ENCODE measurements at places on chromosomes 11 and 22.

DNA sequence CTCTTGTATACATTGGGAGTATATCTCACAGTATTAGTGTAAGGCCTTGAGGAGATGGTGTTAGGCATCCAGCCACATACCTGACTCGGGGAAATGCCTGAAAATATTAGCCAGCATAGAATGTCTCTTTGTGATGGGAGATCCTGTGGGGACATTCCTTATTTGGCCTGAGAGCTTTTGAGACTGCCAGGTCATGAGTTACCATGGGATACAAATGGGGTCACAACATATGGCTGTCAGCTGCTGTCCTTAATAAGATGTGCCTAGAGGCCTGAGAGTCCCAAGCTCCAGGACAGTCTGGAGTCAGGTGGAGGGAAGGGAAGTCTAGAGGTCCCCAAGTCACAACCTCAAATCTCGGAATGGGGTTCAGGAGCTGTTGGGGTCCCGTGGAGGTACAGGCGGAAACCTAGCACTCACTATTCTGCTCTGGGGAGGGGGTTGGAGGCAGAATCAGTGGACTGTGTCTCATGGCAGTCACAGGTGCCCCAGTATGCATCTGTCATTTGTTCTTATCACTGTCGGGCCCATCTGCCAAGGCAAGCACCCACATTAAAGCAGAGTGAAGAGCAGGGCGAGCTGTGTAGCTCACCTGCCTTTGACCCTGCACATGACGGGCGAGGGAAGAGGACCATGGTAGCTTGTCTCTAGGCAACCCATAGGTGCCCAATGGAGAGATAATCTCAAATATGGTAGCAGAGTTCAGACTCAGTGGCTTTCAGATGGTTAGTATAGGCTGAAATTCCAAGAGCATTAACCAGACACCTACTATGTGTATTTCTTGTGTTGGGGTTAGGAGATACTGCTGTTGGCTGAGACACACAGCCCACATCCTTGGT, 29.9 kb downstream of the KCNQ1OT1 start:
- no peak for DNase-seq

- no peak for DNase-seq
Measured at GRCh38 chr11:16052750-16053149, 303.6 kb downstream of the SOX6 start.

DNA sequence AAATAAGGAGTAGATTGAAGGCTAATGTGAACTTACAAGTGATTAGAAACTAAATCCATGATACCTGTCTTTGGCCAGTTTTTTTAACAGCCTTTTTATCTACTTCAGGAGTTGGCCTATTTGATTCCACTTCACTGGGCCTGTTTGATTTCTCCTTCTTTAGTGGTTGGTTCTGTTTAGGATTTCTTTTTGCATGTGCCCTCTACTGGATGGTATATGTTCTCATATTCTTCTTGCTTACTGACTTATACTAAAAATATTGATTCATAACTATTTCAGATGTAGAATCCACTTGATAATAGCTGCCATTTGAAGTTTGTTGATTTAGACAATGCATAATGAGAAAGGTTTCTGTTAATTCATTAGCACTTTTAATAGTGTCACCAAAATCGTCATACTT, 53.9 kb downstream of the USP47 start:
- no peak for DNase-seq

DNA sequence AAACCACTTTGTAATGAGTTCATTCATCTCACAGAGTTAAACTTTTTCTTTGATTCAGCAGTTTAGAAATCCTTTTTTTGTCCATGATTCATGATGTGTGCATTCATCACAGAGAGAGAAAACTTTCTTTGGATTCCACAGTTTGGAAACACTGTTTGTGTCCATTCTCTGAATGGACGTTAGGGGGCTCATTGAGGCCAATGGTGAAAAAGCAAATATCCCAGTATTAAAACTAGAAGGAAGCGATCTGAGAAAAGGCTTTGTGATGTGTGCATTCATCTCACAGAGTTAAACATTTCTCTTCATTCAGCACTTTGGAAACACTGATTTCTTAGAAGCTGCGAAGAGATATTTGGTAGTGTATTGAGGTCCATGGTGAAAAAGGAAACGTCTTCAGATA, 155.6 kb upstream of the TRIM48 start:
- no peak for DNase-seq

DNA sequence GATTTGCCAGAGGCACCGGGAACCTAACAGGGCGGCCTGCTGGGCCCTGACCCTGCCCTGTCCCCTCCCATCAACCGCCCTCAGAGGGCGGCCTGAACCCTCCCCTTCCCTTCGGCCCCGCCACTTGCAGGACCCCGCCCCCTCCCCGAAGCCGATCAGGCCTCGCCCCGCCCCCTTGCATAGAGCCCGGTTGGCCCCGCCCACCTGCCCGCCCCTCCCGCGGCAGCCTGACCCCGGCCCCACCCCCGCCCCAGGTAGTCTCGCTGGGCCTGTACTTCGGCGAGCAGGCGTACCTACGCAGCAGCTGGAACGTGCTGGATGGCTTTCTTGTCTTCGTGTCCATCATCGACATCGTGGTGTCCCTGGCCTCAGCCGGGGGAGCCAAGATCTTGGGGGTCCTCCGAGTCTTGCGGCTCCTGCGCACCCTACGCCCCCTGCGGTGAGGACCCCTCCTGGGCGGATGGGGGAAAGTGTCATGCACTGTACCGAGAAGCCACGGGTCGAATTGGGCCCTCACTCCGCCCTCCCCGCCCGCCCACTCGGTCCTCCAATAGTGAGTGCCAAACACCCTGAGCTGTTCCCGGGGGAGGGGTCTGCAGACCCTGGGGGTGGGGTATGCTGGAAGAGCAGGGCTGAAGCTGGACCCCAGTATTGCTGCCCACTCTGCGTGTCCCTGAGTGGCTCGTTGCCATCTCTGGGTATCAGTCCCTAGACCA, 94.1 kb downstream of the CACNA1I start:
- DNase-seq = no peak

DNA sequence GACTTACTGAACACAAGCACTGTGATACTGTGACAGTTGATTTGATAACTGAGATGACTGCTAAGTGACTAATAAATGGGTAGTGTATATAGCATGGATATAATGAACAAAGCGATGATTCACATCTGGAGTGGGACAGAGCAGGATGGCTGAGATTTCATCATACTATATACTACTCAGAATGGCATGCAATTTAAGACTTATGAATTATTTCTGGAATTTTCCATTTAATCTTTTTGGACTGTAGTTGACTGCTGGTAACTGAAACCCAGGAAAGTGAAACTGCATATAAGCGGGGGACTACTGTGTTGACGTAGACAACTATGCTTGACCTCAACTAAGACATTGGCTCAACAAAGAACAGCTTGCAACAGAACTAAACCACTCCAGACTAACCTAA, 20.0 kb upstream of the NUCB2 start:
- DNase-seq = no peak

- peak; percentile 31 for DNase-seq
Measured at GRCh38 chr11:83158357-83158786, 1.4 kb downstream of the PCF11 start.

DNA sequence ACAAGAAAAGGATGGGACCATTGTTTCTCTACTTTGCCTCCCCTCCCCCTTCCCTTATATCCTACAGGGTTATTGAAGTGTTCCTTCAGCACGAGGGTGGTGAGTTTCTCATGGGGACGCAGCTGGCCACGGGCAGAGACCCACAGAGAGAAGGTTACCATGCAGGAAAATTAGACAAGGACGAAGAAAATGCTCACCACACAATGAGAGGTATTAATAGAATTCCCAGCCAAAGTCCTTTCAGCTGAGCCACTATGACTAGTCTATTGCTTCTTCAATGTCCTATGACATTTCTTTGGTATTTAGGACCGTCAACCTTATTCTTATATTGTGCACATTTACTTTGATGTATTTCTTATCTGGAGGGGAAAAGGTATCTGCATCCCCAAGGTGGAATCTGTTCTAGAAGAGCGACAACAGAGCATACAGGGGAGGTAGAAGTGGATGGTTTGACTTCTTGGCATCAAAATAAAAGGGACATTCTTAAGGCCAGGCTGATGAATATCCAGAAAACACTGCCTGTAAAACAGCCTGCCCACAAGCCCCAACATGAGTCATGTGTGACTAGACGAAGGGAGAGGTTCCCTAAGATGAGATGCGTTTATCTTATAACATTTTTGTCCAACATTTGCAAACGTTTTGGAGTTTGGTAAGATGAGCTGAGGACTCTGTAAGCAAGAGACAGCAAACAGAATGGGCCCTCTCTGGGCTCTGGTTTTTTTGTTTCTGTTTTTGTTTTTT, 209.8 kb upstream of the NARS2 start:
- DNase-seq = no peak

GRCh38 chr11:45181193-45181888, 34.9 kb downstream of the PRDM11 start:
- DNase-seq = no peak

GRCh38 chr22:46761539-46762237, 762 bp upstream of the TBC1D22A start:
- DNase-seq = no peak

DNA sequence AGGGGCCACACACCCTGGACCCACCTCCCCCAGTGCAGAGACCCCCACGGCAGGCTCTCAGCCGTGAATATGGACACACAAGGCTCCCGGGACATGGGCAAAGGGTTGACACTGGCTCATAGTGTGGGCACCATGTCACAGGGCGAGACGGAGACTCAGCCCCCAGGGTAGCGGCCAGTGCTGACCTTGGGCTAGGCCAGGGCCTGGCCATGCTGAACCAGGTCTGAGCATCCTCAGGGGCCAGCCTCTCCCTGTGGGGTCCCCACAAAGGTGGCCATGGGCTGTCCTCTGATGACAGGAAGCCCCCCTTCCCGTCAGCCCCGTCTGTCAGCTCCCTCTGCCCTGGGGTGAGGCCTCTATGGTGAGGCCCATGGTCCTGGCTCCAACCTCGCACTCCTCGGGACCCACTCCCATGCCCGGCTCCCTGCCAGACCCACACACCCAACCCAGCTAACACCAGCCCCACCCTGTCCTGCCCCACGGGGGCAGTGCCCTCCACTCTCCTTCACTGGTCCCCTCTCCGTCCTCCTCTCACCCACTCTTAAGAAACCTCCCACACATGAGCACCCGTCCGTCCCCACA, 19.0 kb upstream of the PRODH start:
- DNase-seq = no peak

DNA sequence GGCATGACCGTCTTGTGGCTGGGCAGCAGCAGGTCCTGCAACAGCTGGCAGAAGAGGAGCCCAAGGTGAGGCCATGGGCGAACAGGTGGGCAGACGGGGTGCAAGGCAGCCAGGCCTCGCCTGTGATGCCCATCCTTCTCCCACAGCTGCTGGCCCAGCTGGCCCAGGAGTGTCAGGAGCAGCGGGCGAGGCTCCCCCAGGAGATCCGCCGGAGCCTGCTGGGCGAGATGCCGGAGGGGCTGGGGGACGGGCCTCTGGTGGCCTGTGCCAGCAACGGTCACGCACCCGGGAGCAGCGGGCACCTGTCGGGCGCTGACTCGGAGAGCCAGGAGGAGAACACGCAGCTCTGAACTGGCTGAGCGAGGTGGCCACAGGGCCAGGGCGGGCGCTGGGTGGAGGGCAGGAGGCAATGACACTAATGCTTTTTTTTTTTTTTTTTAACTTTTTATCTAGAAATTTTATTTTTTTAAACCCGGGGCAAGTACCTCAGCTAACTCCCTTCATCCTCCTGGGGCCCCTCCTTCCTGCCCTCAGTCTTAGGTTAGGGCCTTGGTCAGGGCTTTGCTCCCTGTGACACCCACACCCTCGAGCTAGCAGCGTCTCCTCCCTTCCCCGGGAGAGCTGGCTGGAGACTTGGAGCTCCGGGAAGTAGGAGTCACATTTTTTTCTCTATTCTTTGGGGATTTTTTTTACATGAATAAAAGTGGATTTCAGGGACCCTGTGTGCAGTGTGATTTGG, 16.0 kb downstream of the PLCB3 start:
- no peak for DNase-seq

DNA sequence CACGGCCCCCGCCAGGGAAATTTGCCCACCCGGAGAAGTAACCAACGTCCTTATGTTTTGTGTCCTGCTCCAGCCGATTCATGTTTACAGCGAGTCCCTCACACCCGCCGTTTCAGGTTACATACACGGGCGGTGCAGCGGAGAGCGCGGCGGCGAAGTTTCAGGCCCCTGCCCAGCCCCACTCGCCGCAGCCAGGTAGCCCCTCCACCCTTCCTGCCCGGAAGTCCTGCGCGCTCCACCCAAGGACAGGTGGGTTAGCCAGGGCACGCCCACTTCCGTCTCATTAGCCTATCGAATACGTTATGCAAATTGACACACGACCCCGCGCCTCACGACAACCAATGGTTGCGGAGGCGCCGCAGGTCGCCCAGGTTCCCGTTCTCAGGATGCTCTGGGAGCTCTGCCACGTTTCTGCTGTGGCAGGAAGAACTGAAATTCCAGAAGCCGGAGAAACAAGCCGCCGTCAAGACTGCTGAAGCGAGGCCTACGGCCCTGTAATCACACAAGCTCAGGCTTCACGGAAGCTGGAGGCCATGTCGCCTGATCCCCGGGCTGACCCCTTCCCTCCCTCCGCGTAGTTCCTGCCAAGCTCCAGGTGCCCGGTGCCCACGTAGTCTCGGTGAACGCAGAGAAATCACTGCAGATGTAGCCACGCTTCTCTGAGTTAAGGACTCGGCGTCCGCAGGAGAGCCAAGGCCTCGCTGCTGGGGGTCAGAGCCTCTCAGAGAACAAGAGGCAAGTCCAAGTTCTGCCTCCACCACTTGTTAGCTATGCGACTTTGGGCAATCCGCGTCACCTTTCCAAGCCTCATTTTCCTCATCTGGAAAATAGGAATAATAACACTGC, 22.4 kb upstream of the MYH9 start:
- peak; percentile 87 for DNase-seq

DNA sequence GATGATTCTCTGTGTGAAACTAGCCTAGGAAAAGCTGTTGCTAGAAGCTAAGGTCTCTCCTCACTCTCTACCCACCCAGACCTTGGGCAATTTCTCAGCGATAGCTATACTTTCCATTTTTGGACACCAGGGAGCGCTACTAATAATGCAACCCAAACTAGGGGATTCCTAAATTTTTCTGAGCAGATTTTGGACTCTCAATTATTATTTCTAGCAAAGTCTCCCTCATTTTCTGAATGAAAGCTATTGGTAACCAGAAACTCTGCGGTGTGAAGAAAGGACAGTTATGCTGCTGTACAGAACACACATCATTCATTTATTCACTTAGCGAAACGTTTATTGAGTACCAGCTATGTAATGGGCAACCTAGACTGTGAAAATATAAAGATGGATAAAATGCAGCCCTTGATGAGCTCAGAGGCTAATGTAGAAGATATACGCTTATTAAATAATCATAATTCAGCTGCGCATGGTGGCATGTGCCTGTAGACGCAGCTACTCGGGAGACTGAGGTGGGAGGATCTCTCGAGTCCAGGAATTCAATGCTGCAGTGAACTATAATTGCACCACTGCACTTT, 6.1 kb upstream of the STIM1 start:
- peak; percentile 47 for DNase-seq

DNA sequence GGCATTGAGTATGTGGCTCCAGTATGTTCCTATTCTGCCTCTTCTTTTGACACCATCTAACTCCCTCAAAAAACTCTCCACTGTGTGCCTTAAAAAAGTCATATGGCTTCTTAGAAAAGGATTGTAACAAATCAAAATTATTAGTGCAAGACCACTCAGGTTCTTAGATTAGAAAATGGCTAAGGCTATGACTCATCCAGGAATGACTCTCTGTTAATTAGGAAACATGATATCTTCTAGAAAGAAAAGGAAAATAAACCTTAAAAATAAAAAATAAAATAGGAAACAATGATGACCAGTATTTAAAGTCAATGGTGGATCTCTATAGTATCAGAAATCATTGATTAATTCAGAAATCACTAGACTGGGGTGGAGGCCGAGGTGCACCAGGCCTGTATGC, 21.7 kb downstream of the SLC25A17 start:
- DNase-seq = no peak
